Activated effector memory CD4-positive, alpha-beta T cell treated with anti-CD3 and anti-CD28 coated beads, Interleukin-2, amount 50 U/mL, for 16 hours (primary cell): ENCODE measurements at places on chromosomes 2 and 18.

DNA sequence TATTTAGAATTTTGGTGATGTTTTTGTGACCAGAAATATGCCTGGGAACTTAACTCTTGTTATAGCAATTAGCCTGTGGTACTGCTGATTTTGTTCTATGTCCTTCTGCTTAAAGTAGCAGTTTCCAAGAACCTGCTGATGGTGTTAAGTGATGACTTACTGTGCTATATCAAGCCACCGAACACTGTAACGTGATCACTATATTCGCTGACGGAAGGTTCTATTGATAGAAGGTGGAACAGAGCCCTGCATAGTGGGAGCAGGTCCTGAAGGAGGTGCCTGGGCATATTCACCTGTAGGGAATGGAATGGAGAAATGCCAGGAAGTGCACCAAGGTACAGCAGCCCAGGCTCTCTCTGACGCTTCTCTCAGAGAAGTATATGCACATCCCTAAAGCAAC lies 76.8 kb downstream of the UXS1 start:
- no peak for DNase-seq

DNA sequence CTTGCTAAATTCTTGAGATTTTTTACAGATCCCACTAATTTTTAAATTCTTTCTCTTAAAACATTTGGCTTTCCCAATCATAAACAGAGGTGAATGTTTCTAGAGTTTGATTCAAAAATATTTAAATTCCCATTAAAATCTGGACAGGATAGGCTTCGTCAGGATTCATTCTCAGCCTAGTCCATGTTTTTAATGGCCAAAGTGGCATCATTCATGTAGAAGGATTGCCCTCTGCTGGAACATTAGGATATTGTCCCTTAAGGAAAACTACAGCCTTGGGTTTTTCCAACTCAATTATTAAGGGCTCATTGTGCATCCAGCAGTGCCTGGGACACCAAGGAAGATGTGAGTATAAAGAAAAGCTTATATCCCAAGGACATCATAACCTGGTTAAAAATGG lies 71.7 kb downstream of the TPGS2 start:
- no peak for DNase-seq

DNA sequence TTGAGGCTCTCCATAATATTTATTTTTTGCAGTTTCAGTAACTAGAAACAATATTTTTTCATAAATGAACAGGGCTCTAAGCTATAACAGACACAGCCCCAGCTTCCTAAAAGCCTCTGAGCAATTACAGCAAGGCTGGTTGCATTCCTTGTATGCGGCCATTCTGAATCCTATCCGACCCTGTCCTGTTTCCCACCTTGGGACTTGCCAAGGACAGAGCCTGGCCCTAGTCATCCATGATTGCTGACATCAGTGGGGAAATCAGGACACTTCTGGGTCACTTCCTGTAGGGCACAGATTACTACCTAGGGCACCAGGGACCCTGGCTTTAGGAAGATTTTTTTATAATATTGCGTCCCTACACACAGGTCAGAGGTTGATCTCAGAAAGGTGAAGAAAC lies 5.5 kb downstream of the TMEM177 start:
- no peak for DNase-seq

DNA sequence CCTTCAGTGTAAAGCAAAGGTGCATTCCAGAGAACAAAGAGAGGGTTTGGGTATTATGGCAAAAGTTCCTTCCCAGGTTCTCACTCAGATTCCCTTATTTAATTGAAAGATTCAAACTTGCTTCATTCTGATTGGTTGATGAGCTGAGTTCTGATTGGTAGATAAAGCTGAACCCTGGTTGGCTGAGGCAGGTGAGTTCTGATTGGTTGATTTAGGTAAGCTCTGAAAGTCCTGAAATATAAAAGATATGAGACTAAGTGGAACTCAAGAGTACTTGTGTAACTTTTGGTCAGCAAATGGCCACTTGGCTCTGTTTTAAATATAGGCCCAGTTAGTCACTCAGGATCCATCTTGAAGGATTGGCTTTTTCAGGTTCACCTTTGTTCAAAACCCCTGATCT lies 99.8 kb upstream of the FBXO11 start:
- no peak for DNase-seq

GRCh38 chr2:42693013-42693615 lies 70.8 kb downstream of the OXER1 start:
- DNase-seq: no peak

GRCh38 chr2:7111626-7112025 lies 194.4 kb downstream of the RNF144A start:
- DNase-seq: no peak
